Inflammatory macrophage treated with lipopolysaccharide for 4 hours (primary cell): ENCODE measurements at places on chromosomes 12 and 14.

GRCh38 chr14:31510222-31510621 lies 22.4 kb upstream of the GPR33 start:
- DNase-seq: peak; percentile 14

DNA sequence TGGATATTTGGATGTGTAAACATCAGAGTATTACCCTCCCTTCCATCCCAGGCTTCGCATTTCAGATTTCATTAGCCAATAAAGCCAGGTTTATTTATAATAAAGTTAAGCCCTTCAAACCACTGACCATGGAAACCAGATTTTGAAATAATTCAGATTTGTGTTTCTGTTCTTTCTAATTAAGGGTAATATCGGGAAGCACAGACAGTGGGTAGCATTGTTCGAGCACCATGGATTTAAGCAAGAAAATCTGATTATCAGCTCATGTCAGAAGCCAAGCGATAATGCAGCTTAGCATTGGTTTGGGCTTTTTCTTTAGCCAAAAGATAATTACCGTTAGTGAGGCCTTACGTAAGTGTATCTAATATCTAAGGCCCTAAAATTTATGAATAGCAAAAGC lies 116.1 kb downstream of the C12orf42 start:
- DNase-seq: no peak

DNA sequence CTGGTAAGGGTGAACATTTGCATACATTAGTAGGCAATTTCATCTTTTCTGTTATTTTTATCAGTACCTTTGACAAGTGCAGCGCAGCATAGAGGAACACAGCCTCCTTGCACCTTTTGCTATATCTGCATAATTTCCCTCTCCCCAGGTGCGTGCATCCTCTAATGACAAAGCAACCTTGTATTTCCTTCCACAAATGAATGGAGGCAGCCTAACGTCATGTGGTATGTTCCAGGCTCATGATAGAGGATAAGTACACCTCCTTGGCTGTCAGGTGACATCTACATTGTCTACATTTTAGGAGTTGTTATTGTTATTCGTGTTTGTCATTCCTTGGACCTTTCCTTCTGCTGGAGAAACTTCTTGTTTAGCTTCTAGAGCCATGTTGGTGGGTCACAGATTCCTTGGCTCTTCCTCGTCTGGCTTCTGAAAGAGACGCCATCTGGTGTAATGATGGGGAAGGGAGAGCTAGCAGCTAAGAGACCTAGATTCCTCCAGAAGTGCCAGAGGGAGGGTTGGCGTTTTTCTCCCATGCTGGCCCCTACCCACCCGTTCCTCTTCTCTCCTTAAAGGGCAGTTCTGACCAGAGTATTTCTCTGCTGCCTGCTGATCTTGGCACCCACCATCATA lies 37.0 kb downstream of the EVL start:
- no peak for DNase-seq

DNA sequence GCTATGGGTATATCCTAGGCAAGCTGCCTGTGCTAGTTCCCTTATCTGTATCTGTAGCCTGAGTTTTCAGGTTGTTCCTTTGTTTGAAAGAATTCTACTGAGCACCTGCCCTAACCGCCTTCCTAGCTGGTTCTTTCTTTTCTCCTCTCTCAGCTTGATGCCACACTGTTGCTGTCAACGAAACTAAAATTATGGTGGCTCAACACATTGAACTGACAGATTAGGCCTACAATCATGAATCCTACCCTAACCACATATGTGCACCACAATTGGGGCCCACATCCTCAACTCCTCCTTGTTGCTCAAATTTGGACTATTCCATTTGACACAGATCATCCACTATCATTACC lies 36.2 kb upstream of the RESF1 start:
- DNase-seq: no peak

DNA sequence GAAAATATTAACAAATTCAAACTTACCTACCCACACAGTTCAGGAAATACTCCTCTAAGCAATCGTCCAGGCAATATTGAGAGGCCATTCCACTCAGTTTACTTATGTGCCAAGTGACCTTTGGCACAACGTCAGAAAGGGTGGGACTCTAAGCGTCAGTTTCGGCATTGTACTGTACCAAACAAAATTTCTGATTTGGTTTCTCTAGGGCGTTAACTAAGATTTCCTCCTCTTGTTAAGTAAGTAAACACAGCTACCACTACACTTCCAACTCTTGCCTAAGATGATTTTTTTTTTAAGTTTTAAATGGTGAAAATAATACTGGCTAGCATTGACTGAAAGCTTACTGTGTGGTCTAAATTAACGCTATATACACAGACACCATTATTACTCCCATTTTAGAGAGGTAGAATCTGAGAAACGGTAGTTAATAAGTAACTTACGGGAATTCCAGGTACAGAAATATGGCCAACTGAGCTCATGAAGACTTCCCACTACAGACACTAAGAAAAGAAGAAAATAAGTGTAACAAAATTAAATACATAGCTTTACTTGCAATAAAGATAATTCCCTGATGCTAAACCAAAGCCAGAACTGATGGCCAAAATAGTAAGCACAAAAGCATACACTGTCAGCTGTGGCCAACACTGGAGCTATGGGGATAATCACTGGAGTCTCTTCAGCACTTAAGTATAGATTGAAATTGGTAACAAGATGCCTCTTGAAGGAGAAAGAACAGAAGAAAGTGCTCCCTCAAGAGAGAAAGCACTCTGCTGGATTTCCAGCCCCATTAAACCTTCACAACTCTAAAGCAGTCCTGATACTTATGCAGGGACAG lies 76.1 kb downstream of the EPS8 start:
- no peak for DNase-seq

- DNase-seq: no peak
Measured at GRCh38 chr14:75648066-75648838, 12.4 kb downstream of the ERG28 start.

- DNase-seq: peak; percentile 33
Measured at GRCh38 chr12:116002890-116003536, 274.5 kb downstream of the MED13L start.

- DNase-seq: no peak
Measured at GRCh38 chr12:56633468-56634241, 3.5 kb upstream of the BAZ2A start.

DNA sequence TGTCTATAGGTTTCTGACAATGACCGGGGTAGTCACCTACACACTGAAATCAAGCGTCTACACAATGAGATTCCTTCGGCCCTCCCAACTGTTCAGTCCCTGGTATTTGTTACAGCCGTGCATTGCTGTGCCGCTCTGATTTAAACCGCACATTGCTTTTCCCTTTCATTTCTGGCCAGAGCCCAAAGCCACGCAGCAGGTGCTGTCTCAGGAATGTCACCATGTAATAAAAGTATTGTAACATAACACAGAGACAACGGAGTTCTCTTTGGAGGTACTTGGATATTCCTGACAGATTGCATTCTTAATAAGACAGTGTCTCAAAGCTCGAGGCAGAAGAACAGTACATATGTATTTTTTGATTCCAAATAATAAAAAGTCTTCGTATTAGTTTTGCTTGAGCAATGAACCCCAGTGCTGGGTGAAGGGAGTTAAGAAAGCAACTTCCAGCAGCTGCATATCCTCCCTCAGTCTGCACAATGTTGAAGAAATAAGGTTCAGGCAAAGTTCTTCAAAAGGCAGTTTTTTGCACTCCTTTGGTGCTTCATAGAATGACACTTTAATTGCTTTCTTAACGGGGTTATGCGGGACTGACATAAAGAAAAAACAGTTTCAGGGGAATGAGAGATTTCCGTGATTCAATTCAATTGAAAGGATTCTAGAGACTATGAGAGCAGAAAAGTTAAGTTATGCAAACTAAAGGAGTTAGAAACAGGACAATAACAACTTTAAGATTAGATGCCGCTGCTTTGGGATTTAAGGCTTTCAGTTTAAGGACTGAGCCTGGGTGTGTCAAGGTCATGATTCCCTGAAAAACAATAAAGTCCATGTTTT lies 288.7 kb upstream of the FLRT2 start:
- DNase-seq: no peak

- DNase-seq: no peak
Measured at GRCh38 chr12:127991485-127991884, 275.5 kb upstream of the TMEM132C start.

GRCh38 chr12:8038659-8039114 lies 6.2 kb downstream of the FOXJ2 start:
- DNase-seq: no peak

GRCh38 chr14:23951590-23952201 lies 1.9 kb upstream of the DHRS4 start:
- DNase-seq: no peak

DNA sequence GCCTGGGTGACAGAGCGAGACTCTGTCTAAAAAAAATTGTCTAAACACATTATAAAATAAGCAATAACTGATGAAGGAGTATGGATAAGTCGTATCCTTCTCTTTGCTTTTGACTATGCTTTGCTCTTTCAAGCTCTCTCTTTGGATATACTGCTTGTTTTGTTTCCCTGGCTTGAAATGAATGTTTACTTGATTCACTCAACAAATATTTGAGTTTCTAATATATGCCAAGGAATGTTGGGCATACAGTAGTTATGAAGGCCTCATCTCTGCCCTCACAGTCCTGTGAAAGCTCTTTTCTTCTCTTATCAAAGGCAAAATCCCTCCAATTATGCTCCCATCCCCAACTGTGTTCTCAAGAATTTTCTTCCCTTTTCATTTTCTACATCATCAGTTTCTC lies 123.5 kb downstream of the PTPRR start:
- DNase-seq: no peak

DNA sequence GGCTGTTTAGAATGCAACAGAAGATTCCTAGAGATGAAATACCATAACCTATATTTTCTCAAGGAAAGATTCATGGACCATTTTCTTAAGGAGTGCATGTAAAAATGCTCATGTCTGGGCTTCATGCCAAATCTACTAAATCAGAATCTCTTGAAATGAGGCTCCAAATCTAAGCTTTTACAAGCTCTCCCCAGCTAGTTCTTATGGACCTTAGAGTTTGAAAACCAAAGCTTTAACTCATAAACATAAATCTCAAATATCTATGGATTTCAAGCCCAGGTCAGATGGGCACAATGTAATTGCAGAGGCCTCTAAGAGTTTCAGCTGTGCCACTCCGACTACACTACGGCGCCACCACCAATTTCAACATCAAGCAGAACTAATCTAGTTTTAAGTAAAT lies 117.3 kb upstream of the CAND1 start:
- DNase-seq: no peak

DNA sequence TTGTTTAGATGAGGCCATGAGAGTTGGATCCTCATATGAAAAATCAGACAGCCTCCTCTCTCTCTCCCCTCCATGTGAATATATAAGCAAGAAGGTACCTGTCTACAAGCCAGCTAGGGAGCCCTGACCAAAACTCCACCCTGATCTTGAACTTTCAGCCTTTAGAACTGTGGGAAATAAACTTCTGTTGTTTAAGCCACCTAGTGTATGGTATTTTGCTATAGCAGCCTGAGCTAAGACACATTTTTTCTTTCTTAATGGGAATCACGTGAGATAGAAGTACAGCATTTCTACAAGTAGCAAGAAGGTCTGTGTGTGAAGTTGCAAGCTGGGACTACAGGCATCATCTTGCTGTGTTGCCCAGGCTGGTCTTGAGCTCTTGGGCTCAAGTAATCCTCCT lies 16.3 kb upstream of the ABHD12B start:
- DNase-seq: no peak

- no peak for DNase-seq
Measured at GRCh38 chr14:23024612-23025075, 10.1 kb downstream of the PSMB5 start.

GRCh38 chr14:62347562-62348011 lies 585.4 kb downstream of the SNAPC1 start:
- DNase-seq: no peak

DNA sequence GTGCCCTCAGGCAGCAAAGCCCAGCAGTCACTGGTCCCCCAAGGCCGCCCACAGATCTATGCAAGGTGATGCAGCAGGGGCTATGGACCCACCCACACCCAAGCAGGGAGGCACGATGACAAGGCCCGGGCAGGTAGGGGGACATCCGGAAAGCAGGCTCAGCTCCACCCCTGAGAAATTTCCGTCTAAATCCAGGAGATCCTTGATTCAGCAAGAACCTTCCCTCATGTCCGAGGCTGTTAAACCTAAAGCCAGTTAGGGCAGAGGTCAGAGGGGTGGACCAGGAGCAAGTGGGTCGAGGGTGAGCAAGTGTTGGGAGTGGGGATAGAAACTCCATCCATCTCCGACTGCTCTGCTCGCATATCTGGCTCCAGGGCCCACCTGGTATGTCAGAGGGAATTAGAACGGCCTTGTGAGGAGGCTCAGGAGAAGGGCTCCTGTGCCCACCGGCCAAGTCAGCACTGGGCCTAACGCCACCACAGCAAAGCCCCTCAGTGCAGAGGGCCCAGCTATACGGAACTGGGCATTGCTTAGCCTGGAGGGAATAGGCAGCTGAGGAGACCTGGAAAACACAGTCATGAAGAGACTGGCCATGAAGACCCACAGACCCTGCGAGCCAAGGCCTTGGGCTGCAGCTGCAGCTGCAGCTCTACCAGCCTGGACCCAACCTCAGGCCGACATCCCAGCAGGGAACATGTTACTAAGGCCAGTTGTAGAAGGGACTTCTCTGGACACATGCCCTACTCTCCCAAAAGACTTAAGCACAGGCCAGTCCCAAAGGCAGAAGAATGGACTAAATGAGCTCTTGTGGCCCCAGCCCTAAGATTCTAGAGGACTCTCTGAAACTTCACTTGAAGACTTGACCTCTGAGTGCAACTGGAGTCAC lies 34.3 kb downstream of the DAD1 start:
- DNase-seq: no peak

GRCh38 chr14:61992139-61992538 lies 229.9 kb downstream of the SNAPC1 start:
- no peak for DNase-seq

DNA sequence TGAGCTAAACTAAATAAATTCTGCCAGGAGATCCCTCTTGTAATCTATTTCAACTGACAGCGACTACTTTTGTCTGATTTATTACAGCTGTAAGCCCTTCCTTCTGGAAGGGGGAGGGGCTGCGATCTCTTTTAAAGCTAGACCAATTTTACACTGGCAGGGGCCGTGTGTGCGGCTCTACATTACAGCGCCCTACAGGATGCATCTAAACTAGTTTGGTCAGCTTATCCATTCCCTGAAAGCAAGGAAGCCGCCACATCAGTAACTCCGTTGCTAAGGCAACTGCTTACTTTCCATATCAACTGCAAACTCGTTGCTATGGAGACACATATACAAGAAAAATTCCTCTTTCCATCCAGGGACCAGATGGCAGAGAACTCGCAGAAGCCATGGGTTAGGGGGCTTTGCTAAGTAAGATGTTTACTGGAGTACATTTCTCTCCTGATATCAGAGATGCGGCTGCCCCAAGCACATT lies 17.4 kb downstream of the FOXN3 start:
- no peak for DNase-seq

DNA sequence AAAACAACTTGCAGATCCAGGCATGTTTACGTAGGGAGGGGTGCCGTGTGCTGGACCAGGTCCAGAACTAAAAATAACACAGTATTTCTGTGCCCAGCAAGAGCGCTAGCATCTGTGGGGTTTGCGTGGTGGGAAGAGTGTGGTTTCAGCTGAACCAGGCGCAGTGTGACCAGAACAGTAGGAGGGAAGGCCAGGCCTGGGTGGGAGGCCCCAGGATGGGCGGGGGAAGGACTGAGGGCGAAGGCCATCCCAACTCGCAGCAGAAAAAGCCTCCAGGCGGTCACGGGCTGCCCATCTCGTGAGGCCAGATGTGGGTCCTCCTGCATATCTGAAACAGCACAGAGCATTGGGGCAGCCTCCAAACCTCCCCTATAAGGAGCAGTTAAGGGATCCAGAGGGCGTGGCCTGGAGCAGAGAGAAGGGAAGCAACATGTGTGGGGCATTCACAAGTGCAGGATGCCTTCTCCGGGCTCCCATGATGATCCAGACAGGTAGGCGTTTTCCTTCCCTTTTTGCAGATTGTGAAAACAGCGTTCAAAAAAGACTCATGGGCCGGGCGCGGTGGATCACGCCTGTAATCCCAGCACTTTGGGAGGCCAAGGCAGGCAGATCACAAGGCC lies 17.8 kb upstream of the CD9 start:
- DNase-seq: peak; percentile 92
